Peyer's patch (tissue), 4 donors: ENCODE measurements at places on chromosomes 3 and 15. TPM values are rescaled to one million over a fixed set of nuclear protein-coding genes. Genes with fewer than 3 reads are reported as not detected.

Gene AEN
- 9.6 TPM for total RNA-seq

Gene ZKSCAN7
- total RNA-seq = 4.7 TPM

Gene DCBLD2
- total RNA-seq = 7.7 TPM

Gene LAMB2
- total RNA-seq = 348 TPM

Gene C3orf85
- total RNA-seq = 174 TPM

Gene SCAANT1
- total RNA-seq = not detected

Gene LMCD1
- 8.6 TPM for total RNA-seq

Gene CD200R1
- 0.88 TPM for total RNA-seq

Gene MED12L
- total RNA-seq = 0.09 TPM

Gene MUC20
- 120 TPM for total RNA-seq

Gene NMNAT3
- total RNA-seq = 13.5 TPM

Gene IL20RB
- total RNA-seq = 0.54 TPM

Gene KCTD6
- 10.6 TPM for total RNA-seq

Gene ONECUT1
- total RNA-seq = not detected
